ENCODE measurements at places on chromosomes 3 and 15.

GRCh38 chr3:8589880-8590556 is 54.6 kb downstream of the SSUH2 start:
- DNase-seq: no peak

DNA sequence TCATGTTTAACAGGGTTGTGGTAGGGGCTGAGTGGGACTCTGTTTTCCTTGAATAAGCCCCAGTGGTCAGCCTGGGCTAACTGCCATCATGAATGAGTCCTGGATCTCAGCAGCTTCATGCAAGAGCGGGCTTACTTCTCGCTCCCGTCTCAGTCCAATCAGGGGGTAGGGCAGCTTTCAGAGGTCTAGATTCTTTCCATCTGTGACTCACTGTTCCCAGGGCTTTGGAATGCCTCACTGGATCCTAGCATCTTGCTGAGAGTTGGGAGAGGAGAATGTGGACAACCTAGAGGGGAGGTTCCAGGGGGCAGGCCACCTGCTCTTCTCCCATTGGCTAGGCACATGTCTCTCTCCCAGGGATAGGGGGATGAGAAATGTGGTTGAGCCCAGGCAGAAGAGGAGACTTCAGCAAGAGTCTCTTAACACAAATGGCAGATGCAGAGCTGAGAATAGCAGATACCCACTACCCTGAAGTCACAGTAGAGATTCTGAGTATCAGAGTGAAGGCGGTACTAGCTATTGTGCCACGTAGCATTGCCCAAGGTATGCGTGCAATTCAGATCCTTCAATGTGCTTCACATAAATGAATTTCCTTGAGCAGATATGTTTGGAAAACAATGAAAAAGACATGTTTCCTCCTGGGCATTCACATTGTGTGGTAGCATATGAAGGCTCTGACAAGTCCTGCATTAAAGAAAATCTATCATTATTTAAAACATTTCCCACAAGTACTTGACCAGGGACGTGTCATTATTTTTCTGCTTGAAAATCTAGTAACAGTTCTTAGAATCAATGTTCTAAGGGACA is 257.7 kb upstream of the PROK2 start:
- DNase-seq: no peak

GRCh38 chr15:39922462-39923092 is 2.5 kb upstream of the GPR176 start:
- DNase-seq: no peak

- no peak for DNase-seq
Measured at GRCh38 chr3:135539351-135539750, 426.2 kb upstream of the PPP2R3A start.

- no peak for DNase-seq
Measured at GRCh38 chr3:126104742-126105605, 21.1 kb upstream of the SLC41A3 start.

GRCh38 chr15:37893309-37893708 is 41.1 kb upstream of the TMCO5A start:
- DNase-seq: no peak

DNA sequence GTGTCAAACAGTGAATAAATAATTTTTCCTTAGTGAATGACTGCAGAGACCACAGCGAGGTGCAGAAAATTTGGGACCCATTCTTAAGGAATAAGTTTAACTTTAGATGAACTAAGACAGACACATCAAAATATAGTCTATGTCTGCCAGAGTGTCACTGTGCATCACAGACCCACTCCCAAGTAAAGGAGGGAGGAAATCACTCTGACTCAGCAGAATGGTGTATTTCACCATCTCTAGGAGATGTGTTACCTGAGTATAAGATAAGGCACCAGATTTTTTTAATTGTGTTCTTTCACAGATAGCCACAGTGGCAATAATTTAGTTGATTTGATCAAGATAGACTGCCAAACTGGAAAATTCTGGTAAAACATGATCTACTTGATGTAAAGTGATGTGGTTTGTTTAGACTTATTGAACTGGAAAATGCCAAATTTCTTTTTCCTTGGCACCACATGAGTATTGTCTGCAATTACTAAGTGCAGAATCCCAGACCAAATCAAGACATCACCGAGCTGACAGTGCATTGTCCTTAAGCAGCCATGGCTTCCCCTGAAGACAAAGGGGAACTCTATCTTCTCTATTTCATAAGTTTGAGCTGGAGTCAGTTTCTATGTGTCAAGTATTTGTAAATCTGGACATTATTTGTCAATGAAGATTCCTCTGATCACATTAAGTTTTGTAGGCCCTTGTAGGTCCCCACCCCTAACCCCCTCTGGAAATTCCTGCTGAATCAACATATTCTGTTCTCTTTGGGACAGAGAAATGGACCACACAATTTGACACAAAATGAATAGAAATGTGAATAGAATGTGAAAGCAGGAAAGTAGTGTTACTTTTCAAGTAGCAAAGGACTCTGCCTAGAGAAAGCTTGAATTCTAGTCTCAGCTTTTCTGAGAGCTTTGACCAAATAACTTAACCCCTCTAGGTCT is 47.6 kb downstream of the TIPARP start:
- DNase-seq: no peak

DNA sequence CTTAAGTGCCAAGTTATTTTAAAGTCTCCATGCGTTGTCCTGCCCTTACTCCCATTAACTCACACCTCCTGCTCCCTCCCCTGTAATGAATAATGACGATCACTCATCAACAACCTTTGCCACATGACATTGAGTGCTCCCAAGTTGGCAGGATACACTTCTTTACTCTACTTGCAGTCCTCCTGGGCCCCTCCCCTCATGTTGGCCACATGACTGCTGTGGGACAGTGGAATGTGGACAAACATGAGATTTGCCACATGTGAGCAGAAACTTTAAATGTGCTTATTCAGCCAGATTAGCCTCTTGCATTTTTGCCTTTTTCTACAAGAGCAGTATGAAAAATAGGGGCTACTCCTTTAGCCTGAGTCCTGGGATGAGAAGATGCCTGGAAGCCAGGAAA is 167.9 kb downstream of the DCLK3 start:
- DNase-seq: no peak

DNA sequence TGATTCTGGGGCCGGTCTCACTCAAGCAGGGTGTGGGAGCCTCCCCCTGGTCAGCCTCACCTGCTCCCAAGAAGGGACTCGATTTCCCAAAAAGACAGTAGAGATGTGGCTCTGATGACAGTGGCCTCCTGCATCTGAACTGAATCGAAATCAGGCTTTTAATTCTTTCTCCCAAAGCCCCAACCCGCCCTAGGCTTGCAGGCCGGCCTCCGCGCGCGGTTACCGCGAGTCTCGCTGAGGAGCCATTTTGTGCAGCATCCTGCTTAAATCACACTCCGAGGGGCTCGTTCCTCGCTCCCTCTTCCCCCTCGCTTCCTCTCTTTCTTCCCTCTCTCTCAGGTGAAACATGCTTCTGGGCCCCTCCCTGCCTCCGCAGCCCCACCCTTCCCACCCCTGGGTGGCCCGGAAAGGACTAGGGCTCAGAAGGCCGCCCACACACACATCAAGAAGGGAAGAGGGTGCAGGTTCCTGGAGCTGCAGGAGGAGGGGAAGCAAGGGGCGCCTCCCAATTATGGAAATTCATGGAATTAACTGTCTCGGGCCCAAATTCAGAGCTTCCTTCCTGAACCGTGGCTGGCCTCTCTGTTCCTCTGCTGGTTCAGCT is 30.9 kb upstream of the POLG start:
- DNase-seq: no peak

- peak; percentile 33 for DNase-seq
Measured at GRCh38 chr3:15500107-15500724, 21.3 kb downstream of the COLQ start.

- no peak for DNase-seq
Measured at GRCh38 chr3:141336672-141337522, 31.4 kb upstream of the ZBTB38 start.

DNA sequence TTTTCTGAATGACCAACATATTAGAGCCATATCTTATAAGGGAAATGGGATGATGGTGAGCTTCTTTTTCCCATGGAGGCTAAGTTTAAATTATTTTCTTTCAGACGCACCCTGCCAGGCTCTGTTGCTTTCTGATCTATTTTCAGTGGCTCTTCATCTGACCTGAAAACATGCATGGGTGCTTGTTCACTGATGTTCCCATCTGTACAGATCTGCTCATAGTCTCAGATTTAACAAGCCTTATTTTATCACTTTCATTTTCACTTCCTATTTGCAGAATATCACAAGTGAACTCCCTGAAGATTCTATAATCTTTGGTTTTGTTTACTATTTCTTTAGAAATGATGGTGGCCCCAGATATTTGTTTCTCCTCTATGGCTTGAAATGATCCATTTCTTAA is 31.1 kb upstream of the SUCLG2 start:
- DNase-seq: peak; percentile 5

DNA sequence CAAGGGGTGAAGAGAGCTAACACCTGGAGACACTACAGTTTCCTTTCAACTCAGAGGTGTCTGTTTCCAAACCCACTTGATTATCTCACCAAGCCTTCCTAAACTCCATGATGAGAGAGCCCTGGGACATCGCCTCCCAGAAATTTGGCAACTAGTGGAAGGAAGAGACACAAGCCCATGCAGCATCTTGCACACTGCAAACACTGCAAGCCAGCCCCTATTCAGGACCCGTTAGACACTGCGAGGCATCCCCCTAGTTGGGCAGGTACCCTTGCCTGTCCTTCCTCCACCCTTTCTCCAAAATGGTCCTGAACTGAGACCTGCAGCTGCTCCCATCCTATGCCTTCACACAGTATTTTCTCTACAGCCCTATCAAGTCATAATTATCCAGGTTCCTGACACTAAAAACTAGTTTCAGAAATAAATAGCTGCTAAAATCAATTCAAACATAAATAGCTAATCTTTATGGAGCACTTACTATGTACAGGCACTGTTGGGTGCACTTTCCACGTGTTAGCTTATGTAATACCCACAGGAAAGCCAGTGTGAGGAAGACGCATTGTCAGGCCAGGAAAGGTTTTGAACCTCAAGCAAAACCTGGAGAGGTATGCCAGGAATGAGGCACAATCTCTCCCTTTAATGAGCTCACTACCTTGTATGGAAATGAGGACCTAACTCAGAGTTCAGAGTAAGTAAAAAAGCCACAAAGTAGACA is 2.8 kb downstream of the MAGI1 start:
- DNase-seq: no peak

GRCh38 chr3:39291903-39292329 is 12.1 kb upstream of the CX3CR1 start:
- DNase-seq: peak; percentile 86

GRCh38 chr3:5226783-5227182 is 39.3 kb downstream of the EDEM1 start:
- DNase-seq: peak; percentile 23

GRCh38 chr3:76442374-76442915 is 597.5 kb upstream of the ROBO2 start:
- no peak for DNase-seq

DNA sequence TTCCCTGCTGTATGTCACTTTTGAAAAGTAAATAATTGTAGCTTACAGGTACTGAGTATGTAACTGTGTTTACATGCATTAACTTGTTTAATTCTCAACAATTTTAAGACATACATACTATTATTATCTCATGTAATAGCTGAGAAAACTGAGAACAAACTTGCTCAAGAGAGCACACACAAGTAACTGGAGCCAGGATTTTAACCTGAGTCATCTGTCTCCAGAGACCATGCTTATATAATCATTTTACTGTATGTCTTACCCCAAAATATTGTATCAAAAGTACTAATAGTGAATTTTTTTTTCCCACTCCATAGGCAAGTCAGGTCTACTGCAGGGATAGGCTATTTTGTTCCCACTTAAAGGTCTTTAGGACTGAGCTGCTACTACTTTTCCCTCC is 95.4 kb downstream of the FEZF2 start:
- DNase-seq: no peak

- DNase-seq: no peak
Measured at GRCh38 chr3:155106119-155106518, 26.0 kb downstream of the MME start.

DNA sequence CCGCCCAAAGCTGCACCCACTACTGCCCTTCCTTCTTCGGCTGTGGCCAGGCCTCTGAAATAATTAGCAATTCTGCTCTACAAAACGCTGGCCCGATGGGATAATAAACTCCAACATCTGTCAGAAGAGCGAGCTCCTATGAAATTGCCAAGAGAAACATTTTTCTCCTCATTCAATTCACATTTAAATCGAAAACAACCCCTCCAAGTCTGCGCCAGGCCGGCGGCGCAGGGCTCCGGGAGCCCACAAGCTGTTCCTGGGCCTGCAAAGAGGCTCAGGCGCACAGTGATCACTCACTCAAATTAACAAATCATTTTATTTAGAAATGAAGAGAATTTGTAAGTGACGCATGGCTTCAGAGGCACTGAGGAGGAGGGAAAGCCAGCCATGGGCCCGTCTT is 55.3 kb upstream of the TMEM115 start:
- DNase-seq: no peak

- DNase-seq: peak; percentile 75
Measured at GRCh38 chr3:101828691-101829436, 20.4 kb upstream of the NFKBIZ start.

DNA sequence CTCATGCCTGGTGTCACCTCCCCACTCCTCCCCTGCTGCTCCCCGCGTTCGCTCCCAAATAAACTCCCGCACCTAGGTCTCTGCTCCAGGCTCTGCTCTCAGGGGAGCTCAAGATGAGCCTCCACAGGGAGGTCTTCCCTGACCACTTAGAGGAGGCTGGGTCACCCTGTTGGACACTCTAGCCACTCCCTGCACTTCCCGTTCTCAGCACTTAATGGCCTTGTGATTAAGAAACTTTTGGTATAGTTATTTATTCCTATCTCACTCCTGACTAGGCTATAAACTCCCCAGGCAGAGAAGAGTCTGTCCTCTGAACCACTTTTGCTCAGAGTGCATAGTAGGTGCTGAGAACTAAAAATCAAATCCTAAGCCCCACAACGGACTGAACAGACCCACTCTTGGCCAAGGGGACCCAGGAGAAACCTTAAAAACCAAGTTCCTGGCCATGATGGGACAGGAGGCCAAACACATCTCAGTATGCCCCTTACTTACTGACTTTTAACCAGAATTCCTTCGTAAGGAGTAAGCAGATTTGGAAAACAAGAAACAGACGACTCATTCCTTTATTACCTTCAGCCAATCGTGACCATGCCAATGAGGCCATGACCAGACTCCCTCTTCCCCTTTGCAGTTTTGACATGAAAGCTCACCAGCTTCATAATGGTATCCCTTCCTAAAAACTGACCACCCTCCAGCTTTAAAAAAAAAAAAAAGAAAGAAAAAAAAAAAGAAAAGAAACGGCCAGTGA is 69.0 kb upstream of the HRH1 start:
- DNase-seq: no peak
